ENCODE measurements at places on chromosomes 13 and 19.

GRCh38 chr19:33373453-33374235 is at the start of gene CEBPG:
Gene CEBPG (plus strand): TSS chr19:33373709. CDS start chr19:33379240, 5,531 bp downstream.
- peak; percentile 88 for DNase-seq

GRCh38 chr13:112447761-112448603 is 71.8 kb downstream of the SPACA7 start:
- DNase-seq: no peak

DNA sequence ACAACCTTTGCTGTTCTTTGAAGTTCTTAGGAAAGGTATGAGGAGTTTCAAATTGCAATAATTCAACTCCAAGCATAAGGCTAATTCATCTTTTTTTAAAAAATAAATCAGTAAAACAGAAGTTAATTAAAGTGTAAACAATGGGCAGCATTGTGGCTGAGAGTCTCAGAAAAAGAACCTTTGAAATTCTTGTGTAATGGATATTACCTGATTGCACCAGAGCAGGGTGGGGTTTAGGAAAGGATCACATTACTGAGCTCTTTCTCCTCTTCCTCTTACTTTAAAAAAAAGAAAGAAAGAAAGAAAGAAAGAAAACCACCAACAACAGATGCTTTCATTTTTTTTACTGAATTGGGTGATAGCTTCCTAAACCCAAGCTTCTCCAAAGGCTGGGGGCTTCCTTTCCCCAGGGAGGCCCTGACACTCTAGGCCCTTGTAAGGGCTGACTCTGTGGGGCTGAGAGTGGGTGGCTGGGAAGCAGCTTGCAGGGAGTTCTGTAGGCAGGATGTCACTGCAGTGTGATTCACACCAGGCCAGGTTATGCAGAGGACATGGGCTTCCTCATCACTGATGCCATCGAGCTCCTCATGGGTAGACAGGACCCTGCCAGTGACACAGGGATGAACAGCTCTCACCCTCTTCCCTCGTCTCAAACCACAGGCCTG is 564.5 kb downstream of the FGF9 start:
- DNase-seq: no peak

DNA sequence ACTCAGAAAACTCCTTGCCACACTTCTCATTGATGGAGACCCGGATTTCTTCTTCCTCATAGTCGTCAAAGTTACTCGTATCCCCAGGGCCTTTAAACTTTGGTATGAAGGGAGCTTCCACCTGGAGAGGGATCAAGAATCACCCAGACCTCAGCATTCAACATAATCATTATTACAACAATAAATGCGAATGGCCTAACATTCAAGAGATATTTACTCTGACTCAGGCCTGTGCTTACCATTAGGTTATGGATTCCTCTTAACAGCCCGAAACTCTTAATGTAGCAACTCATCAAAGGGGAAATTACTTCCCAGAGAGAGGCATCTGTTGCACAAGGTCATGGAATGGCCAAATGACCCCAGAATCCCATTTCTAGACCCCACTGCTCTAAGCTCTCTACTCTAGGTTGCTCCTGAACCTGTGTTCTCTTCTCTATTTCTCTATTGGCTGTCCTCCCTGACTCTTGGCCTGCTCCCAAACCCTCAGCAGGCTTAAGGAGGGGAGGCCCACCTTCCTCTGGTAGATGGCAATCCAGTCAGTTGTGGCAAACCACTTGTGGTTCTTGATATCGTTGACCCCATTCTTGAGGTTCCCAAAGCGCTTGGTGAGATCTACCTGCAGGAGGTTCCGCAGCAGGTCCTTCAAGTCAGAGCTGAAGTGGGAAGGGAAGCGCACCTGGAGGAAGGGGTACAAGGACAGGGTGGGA is 2.7 kb upstream of the SAMD1 start:
- no peak for DNase-seq

- no peak for DNase-seq
Measured at GRCh38 chr13:55937180-55937579, 1203.5 kb upstream of the PRR20A start.

DNA sequence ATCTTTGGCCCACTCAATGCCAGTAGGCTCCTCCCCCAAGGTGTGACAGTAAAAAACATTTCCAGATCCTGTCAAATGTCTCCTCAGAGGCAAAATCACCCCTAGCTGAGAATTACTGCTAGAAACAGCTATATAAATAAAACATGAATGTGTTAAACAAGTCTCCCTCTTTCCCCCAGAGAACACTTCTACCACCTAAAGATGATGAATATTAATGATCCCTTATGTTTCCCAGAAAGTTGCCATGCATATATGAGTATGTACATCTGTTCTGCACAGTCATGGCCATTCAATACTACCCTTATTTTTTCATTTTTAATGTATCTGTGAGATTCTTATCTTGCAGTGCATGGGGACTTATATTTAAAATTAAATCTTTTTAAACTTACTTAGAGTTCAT is 230.0 kb downstream of the SHISA2 start:
- DNase-seq: no peak

GRCh38 chr19:7413629-7414028 is 64.9 kb downstream of the ARHGEF18 start:
- no peak for DNase-seq

- no peak for DNase-seq
Measured at GRCh38 chr19:19550485-19550929, 12.4 kb downstream of the CILP2 start.

DNA sequence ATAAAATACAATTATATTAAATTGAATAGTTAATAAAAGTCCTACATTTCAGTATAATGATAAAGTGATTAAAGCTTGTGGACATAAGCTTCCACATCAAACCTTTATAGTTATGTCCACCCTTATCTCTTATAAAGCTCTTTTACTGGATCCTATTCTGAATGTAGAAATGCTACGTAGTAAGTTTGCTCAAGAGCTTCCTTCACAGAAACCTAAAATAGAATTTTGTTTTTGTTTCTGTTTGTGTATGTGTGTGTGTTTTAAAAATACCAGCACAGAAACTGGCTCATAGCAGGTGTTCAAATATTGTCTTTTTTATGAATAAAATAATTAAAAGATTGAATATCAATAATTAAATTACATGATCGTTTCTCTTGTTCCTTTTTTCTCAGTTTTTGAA is 21.0 kb upstream of the UFM1 start:
- DNase-seq: no peak

DNA sequence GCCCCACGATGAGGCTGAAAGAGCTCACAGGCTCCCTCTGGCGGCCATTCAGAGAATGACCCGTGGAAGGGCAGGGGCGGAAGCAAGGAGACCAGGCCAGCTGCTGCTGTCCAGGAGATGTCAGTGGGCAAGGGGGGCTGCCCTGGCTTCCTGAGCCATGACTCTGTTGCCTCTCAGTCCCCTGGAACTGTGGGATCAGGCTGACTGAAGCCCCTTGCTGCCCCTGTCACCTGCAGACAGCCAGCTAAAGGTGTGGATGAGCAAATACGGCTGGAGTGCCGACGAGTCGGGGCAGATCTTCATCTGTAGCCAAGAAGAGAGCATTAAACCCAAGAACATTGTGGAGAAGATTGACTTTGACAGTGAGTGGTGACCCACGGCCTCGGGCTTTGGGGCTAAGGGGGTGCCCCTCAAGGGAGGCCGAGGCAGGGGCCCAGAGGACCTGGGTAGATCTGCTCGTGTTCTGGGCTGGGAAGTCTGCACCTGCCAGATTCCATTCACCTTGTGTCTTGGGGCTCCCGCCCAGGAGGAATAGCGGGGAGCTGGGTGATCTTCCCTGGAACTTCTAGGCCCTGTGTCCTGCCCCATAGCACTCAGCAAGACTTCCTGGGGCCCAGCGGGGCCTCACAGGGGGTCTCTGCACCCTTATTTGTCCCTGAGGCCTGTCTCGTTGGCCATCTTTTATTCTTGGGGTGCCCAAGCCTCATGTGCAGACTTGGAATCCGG is 12.5 kb upstream of the ACTN4 start:
- no peak for DNase-seq

Measured in stimulated activated CD8-positive, alpha-beta memory T cell treated with anti-CD3 and anti-CD28 coated beads, Interleukin-4, amount 100 ng/mL, for 4 hours (primary cell).